ENCODE measurements at places on chromosomes 11 and 22. TPM values are rescaled to one million over a fixed set of nuclear protein-coding genes. Genes with fewer than 3 reads are reported as not detected.

F2 gene
- total RNA-seq: not detected

GRCh38 chr11:104086621-104087020 lies 50.2 kb downstream of the DDI1 start:
- no peak for DNase-seq

DNA sequence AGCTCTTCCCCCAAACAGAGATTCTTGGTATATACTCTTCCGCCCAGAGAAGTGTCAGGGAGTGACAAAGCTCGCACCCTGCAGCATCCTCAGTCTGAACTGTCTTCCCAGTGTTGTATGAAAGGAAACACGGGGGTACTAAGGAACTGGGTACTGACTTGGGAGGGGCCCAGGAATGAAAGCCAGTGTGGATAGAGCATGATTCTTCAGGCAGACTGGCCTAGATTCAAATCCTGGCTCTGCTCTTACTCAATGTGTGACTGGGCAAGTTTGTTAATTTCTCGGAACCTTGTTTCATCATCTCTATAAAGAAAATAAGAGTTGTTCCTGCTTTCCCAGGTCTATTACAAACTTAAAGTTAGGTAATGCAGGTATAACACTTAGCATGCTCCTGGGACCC lies 266.0 kb upstream of the NARS2 start:
- DNase-seq: no peak

- DNase-seq: no peak
Observed at GRCh38 chr22:33188326-33188725, 130.1 kb upstream of the SYN3 start.

DNA sequence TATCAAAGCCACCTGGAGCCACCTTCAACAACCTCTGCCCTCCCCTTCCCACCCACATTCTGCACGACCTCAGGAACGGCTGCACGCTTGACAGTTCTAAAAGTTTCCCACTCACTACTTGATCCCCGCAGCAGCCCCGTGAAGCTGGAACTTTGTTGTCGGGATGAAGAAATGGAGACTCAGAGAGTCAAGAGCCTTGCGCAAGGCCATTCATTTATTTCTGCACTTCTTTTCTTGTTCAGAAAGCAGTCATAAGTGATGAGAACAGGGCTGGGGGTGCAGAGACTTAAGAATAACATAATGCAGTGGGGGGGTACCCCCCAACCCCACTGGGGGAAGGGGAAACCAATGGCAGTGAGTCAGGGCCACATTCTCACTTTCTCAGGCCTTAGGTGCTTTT lies 2.2 kb upstream of the ZFTA start:
- no peak for DNase-seq

GRCh38 chr22:35274154-35274871 lies 17.0 kb downstream of the HMGXB4 start:
- no peak for DNase-seq

IL18BP gene
- 15.3 TPM for total RNA-seq
